Kidney (tissue), 22 donors: ENCODE measurements at places on chromosomes 7 and 10. TPM values are rescaled to one million over a fixed set of nuclear protein-coding genes. Genes with fewer than 3 reads are reported as not detected.
A peak's percentile ranks its signal among the peaks of the same experiment; 100 is the strongest.

GRCh38 chr7:99898023-99898357, 21.2 kb upstream of the OR2AE1 start:
- no peak for DNase-seq

DNA sequence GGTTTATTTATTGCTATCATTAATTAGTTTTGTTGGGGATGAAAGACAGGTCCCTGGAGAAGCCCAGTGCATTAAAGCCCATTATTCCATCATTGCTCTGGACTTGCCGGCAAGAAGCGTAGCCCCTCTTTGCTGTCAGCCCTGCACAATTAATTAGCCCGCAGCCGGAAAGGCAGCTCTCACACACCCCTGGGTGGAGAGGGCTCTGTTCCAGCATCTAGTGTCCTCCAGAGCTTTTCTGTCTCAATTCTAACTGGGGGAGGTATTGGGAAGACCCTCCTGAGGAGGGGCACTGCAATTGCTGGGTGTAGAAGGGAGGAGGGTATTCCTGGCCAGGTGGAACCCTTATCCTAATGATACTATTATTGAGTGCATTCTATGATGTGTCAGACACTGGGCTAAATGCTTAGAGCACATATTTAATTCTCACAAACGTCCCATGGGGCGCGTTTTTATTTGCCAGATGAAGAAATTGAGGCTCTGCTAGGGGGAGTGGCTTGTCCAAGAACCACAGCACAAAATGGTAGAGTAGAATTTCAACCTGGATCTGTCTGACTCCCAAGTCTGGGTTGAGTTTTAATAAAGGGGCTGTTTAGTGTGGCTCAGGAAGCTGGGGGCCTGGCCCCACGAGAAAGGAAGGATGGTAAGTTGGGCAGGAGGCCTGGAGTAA, 148.1 kb upstream of the PCBD1 start:
- no peak for DNase-seq

DNA sequence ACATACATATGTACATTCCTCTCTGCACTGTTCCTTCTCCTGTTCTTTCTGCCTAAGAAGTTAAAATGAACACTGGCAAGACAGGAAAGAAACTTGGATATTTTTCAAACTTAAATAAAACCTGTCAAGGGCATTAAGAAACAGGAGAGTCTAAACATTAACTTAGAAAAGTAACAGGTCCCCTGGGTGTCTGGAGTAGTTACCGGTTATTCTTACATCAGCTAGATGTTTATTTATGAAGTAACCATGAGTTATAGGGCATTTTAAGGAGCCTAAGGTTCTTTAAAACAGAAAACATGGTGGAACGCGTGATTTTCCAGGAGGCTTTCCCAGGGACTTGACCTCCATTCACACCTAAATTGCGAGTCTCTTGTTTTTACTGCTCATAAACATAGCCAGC, 148.2 kb downstream of the PRKCQ start:
- peak; percentile 32 for DNase-seq

GRCh38 chr10:114349522-114350215, 54.6 kb downstream of the AFAP1L2 start:
- DNase-seq, result no peak

The HPS1 gene
- total RNA-seq, result 63.3 TPM

DNA sequence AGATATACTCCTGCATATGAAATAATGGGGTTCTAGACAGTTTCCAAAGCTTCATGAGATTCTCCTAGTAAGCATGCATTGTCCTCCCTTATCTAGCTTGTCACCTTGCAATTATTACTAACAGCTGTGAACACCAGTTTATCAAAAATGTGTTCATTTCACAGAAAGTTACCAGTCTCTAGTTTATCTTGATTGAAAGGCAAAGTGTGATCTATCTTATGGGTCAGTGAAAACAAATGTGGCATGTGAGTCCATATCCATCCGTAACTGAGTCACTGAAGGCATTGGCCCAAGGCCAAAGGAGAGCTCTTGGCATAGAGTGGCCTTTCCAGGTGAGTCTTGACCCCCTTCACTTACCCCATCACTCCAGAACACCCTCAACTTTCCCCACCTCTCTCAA, 53.2 kb downstream of the GSAP start:
- no peak for DNase-seq

DNA sequence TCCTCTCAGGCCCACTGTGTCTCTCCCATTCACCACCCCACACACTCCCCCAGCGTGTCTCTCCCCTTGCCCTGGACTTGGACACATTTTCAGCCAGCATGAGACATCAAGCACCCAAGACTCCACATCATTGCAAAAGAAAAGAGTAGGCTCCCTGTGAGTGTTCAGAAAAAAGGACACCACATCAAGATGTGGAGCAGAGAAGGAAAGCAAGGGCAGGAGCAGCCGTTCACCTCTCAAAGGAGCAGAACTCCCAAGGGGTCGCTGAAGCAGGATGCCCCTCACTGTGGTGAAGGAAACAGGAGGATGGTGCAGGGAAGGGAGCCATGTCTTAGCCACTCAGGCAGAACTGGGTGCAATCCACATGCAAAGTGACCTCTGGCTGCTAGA, 89.9 kb upstream of the MACROH2A2 start:
- no peak for DNase-seq

GRCh38 chr10:122859527-122859926, 13.9 kb upstream of the CUZD1 start:
- no peak for DNase-seq

DNA sequence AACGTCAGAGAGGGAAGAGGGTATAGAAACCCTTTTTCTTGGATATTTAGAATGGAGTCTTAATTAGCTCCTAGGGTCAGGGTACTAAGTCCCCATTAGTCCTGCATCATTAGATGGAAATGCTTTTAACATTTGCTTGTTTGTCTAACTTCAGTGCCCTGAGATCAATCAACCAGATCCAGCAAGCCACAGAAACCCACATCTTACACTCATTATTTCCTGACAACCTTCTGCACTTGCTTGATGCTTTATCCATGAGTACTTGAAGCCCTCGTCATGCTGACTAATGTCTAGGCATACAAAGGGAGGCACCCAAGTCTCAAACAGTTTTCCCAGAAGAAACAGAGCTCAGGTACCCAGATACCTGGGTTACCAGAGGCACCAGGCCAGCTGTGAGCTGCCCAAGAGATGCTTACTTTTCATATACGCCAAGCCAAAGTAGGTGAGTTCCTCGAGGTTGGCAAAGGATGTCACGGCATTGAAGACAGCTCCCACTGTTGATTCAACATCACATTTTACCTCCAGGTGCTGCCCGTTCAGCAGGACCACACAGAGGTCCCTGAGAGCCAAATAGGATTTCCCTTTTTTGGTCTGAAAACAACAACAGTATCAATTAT, 42.7 kb downstream of the FRMPD2 start:
- no peak for DNase-seq

DNA sequence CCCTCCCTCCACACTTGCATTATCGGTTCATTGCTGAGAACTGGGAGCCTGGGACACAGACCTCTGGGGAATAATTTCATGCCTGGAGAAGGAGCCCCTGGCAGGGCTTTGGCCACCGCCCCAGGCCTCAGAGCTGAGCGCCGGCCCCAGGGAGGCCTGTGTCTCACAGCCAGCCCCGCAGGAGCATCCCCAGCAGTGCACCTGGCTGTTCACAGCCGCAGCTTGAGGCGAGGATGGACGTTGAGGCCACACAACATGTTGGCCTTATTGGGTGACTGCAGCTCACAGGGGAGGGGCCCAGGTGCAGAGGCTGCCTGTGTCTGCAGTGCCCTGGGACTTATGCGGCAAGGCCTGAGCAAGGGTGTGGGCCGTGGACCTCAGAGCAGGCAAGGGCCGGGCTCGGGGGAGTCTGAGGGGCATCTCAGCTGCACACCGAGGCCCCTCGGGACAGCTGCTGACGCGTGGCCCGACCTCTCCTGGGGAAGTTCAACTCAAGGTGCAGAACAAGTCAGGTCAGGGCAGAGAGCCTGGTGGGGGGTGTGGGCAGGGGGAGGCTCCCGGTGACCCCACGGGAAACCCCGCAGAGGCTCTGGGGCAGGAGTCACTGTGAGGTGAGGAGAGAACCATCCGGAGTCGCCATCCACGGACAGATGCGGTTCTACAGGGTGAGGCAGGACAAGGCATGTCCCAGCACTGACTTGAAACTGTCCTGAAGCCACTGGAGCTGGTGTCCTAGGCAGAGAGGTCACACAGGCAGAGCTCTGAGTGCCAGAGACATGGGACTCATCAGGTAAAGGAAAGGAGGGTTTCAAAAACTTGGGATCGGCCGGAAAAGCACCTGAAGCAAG, 13.1 kb upstream of the UBE3C start:
- DNase-seq, result no peak

The ANKRD61 gene
- 0.19 TPM for total RNA-seq

- DNase-seq, result no peak
Observed at GRCh38 chr7:27916372-27916771, 176.4 kb downstream of the TAX1BP1 start.

The MBL2 gene
- not detected for total RNA-seq

The UNCX gene
- total RNA-seq, result 2.0 TPM

DNA sequence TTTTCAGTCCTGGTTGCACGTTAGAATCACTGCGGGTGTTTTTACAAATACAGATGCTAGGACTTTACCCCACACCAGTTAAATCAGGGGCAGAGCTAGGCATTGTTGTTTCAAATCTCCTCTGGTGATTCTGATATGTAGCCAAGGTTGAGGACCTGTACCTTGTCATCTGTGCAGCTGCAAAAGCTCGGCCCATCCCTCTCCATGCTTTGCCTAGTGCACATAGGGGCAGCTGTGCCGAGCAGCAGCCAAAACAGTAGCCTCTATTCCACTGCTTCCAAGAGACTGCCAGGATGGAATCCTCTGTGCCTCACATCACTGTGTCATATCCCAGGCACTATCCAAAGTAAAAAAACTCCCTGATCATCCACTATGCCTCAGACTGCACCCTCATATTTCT, 181.3 kb downstream of the CDK14 start:
- no peak for DNase-seq

DNA sequence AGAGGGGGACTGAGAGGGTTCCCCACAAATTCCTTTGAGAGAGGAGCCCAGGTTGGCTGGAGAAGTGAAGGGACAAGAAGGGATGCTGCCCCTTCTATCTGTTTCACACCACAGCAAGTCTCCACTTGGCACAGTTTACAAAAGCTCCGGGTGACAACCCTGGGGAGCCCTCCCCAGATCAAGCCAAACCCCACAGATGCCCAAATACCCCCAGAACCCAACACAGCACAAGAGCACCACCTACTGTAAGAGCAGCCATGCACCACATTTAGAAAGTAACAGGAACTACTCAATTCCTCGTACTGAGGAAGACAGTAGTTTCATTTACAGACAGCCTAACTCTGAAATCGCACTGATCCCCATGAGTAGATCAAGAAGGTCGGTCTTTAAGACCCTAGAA, 67.8 kb upstream of the ATP6V0A4 start:
- no peak for DNase-seq

DNA sequence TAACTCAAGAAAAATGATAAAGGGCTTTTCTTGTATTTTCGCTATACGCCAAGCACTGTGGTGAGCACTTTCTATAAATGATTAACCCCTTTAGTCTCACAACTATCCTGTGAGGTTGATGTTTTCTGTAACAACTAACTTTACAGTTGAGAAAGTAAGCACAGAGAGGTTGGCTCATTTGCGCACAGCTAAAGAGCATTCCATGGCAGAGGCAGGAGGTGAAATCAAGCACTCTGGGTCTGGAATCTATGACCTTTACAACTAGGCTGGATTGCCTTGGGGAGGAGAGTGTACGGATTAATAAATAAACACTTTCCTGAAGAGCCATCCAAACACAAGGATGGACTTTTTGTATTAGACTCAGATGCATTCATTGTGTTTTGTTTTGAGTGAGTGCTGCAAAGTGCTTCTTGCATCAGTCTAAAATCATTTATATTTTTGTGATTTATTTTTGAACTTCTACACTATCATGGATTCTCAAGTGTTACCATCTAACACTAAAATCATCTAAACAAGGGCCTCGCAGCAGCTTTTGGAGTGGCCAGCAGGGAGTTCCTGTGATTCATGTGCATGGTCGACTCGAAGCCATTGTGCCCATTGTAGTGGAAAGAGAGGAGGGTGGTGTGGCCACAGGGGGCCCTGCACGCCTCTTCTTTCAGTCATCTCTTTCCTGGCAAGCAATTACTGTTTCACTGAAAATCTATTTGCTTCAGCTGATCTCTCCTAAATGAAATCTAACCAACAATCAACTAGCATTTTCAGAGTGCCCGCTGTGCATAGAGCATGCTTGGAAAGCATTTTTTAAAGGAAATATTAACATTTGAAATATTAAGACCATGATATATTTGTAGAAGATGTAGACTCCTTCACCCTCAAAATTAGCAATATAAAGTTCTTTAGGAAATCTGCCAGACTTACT, 633.4 kb upstream of the COBL start:
- no peak for DNase-seq

The UCN3 gene
- not detected for total RNA-seq

- peak; percentile 72 for DNase-seq
Observed at GRCh38 chr7:35253710-35254495, at the start of gene TBX20. TBX20 (minus strand) TSS chr7:35254100; CDS start chr7:35253620, 480 bp downstream.

GRCh38 chr7:45709168-45710042, 135.2 kb downstream of the ADCY1 start:
- peak; percentile 20 for DNase-seq

- no peak for DNase-seq
Observed at GRCh38 chr10:11063856-11064255, 46.2 kb downstream of the CELF2 start.

The GBX1 gene
- total RNA-seq, result not detected

The NPM3 gene
- total RNA-seq, result 23.8 TPM

The SFTPA1 gene
- not detected for total RNA-seq

GRCh38 chr10:93383562-93383981, 98.6 kb downstream of the MYOF start:
- DNase-seq, result no peak

The POU6F2 gene
- 0.47 TPM for total RNA-seq

- DNase-seq, result no peak
Observed at GRCh38 chr10:110525349-110526260, 27.9 kb downstream of the DUSP5 start.

DNA sequence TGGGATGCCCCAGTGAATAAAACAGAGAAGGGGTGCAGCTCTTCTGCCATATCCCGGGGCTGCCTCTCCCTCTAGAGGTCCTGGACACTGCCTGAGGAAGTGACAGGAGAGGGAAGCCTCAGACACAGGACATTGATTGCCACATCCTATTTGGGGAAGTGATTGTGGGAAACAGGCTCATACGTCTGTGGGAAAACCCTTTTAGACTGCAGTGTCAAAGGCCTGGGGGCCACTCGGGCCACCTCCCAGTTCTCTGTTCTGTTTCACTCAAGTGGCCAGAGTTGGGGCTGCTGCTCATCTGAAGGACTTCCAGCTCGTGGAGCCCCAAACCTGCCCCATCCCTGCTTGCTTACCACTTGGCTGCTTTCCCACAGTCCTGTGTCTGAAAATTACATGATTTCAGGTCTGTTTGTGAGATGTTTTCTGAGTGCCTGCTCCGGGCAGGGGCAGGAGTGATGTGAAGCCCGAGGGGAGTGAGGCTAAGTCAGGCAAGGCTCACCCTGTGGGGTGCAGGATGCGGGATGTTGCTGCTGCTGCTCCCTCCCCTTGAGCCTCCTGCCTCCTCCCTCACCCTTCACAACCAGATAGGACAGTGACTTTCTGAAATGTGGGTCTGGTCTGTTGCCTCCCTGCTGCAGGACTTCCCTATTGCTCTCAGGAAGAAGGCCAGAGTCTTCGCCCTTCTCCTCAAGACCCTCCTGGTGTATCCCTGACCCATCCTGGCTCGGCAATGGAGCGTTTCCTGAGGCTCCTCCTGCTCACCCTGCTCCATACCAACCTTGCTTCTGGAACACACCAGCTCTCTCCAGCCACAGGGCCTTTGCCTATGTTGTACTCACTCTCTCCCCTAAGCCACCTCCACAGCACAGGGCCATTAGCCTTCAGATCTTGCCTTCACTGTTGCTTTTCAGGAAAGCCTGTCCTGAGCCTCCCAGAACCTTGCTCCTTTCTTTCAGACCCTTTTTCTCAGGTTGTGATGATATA, 58.4 kb downstream of the NEURL1 start:
- no peak for DNase-seq

The LMBR1 gene
- total RNA-seq, result 82.6 TPM
